Right lung (tissue), 10 donors: ENCODE measurements at places on chromosomes 4 and X. TPM values are rescaled to one million over a fixed set of nuclear protein-coding genes. Genes with fewer than 3 reads are reported as not detected.

- DNase-seq = no peak
Measured at GRCh38 chr4:5952975-5953951, 60.4 kb upstream of the CRMP1 start.

- no peak for DNase-seq
Measured at GRCh38 chr4:136803433-136803832, 728.9 kb downstream of the PCDH18 start.

DNA sequence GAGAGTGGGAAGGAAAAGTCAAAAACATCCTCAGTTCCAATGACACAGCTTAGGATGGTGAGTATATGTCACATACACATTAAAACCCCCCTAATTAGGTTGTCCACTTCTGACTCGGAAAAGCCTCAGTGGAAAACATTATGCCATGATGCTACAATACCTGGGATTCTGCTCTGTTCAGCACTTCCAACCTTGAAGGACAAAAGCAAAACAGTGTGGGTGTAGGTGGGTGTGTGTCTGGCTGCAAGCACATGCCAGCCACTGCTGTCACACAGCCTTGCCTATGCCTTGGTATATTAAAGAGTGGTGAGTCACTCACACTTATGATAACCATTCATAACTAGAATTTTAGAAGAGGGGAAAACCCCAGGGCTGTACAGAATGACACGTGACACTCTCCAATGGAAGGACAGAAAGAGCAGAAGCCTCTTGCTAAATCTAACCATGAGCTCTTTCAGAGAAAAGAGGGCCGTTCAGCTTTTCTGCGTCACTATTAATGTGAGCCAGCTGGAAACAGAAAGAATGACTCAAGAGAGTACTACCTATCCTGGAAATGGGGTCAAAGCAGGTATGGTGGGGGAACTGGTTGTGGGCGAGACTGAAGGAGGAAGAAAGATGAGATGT lies 159.6 kb downstream of the TET2 start:
- DNase-seq = no peak

DNA sequence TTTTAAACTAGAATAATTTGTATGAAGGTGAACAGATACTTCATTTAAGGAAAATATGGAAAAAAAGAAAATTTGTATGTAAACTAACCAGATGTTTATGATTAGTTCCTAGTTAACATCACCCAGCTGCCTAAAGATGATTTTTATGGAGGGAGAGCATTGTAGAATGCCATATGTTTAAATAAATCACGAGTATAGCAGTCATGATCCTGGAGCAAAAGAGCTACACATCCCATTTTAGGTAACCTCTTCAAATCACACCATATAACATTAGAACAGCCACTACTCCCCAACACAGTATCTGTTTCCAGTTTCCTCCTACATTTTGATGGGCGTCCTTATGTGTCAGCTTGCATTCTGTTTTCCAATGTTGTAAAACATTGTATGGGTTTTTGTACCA lies 571.9 kb upstream of the FAM241A start:
- no peak for DNase-seq

DNA sequence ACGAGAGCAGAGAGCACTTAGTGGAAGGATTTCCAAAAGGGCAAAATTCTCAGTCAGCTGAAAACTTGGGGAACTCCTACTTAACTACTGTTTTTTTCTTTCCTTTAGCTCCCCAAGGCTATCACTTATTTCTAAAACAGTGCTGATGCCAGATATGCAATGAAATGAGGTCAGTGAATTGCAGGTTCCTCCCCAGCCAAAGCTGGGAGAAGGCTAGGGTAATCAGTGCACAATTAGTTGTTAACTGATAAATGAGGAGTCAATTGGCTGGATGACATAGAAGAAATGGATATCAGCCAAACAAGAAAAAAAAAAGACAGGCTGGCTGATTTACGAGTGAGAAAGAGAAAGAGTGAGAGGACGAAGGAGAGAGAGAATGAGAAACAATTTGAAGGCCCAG lies 195.6 kb downstream of the GPC3 start:
- DNase-seq = peak; percentile 63

DNA sequence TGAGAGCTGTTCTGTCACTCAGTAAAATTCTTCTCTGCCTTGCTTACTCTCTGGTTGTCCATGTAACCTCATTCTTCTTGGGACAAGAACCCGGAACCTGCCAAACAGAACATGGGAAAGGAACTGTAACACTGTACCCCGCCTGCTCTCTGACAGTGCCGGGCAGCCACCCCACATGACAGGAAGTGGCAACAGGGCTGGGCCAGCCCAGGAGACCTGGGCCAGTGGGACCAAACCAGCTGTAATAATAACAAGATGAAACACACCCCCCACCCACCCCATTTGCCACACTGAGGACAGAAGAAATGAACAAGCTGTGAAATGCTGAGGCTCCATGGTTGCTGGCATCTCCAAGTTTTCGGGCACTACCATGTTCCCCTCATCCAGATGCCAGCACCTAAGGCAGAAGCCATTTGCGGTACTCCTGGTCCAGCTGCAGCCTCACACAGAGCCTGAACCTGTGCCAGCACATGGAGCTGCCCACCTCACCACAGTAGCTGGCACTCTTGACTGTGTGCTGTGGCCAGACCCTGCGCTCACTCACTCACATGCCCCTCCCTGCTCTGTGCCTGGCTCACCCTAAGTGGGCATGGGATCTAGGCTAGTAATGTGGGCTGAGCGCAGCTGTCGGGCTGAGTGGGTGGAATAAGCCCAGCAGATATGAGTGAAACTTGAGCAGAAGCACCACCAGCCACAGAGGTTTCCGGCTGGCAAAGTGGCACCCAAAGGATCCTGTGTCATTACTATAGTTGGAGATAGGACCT lies 126.2 kb upstream of the UGT8 start:
- DNase-seq = no peak

DNA sequence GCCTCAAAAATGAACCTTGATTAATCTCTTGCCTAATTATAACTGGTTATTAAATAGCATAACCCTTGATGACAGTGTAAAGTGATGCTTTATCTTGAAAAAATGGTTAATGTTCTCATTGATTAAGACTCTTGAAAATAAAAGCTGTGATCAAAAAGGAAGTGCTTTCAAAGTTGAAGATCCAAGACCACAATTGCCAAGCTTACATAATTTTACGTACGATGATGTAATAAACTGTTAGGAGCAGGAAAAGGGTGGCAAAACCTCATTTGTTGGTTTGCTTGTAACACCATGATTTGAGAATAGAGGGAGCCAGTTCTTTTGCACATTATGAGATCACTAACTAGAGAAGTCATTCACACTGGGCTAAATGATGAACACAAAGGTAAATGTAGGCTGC lies 322.2 kb downstream of the ADGRL3 start:
- no peak for DNase-seq

DNA sequence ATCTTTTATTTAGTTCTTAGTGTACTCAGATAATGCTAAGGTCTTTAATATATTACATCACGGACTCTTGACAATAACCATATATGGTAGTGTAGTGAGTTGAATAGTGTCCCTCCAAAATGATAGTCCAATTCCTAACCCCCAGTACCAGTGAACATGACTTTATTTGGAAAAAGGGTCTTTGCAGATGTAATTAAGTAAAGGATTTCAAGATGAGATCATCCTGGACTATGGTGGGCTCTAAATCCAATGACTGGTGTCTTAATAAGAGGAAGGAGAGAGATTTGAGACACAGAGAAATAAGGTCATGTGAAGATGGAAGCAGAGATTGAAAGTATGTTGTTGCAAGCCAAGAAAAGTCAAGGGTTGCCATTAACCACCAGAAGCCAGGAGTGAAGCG lies 236.5 kb upstream of the DIPK2B start:
- no peak for DNase-seq

- DNase-seq = peak; percentile 42
Measured at GRCh38 chr4:32661229-32661628, 1941.1 kb downstream of the PCDH7 start.

DNA sequence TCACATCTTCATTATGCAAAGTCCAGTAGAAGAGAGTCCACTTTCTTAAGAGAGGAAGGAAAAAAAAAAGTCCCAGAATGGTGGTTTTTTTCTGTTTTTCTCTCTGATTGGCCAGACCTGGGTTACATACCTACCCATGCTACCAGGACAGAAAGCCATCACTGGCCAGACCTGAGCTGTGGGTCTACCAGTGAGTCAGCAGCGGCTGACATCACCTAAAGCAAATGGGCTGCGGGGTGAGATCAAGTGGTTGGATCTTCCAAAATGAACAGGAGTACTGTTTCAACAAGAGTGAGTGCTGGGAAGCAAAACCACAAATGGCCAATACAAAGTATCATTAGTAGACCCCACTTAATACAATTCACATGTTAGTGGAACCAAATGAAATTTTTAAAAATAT lies 1.6 kb upstream of the NDST3 start:
- DNase-seq = no peak

GRCh38 chrX:57156397-57157049 lies 19.3 kb upstream of the SPIN2A start:
- no peak for DNase-seq

DNA sequence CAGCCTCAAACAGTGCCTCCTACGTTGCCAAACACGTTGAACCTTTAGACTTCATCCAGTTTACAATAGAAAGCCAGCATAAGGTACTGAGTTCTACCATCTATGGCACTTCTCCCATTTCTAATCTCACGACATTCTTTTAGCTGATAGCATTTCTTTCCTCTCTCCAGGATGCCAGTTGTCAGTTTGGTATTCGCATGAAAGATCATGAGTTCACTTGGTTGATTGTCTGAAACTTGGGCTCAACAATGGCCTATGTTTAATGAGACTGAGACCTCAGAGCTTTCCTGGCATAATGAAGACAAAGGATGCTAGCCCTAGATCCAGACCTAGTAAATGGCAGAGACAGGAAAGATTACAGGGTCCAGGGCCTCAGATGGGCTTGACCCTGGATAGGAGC lies 69.2 kb upstream of the SPRY1 start:
- DNase-seq = no peak

GRCh38 chr4:122633211-122633610 lies 12.3 kb upstream of the IL21 start:
- DNase-seq = no peak

- peak; percentile 62 for DNase-seq
Measured at GRCh38 chrX:17046478-17047097, 100.1 kb downstream of the REPS2 start.

DNA sequence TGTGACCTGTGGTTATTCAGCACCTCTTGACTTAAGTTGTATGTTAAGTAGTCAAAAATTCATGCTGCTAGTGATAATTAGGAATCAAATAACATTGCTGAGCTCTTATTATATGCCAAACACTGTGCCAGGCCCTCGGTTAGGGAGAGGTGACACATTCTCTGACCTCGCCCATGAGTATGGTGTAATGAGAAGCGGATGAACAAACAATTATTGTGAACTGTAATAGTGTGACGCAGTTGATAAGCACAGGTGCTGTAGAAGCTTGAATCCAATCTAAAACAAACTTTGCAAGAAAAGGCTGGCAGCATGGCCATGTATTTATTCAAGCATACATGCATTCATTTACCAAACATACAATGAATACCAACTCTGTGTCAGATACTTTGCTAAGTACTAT lies 303.5 kb upstream of the HS3ST1 start:
- DNase-seq = no peak

GRCh38 chr4:123919576-123920098 lies 523.0 kb downstream of the SPRY1 start:
- no peak for DNase-seq

DNA sequence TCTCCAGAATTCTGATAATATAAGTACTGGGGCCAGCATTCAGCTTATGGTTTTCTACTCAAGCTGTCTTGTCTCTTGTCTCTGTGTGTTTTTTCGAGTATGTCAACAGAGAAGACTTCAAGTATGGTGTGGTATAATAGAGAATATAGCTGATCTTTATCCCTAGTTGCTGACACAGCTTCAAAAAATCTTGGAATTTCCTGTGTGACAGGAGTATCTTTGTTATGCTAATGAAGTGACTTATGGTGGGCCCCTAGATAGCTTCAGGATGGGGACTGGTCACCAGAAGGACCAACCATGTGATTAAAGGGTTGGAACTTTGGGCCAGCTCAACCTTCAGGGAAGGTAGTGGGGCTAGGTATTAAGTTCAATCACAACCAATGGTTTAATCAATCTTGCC lies 2.9 kb downstream of the GPRASP3 start:
- no peak for DNase-seq

- DNase-seq = no peak
Measured at GRCh38 chrX:56068274-56068758, 163.8 kb upstream of the KLF8 start.

- no peak for DNase-seq
Measured at GRCh38 chrX:30659421-30659820, 6.2 kb downstream of the GK start.

GRCh38 chr4:140640150-140640748 lies 71.5 kb upstream of the UCP1 start:
- DNase-seq = no peak

- no peak for DNase-seq
Measured at GRCh38 chrX:149804102-149804501, 22.4 kb downstream of the MAGEA9 start.

SYP gene
- polyA plus RNA-seq = 3.1 TPM

CLDN22 gene
- polyA plus RNA-seq = 0.63 TPM

TASL gene
- polyA plus RNA-seq = 1.1 TPM

SSX2 gene
- not detected for polyA plus RNA-seq
